ENCODE measurements at places on chromosomes 5 and 9.

GRCh38 chr9:74431467-74431866 lies 65.7 kb upstream of the RORB start:
- DNase-seq, result no peak

DNA sequence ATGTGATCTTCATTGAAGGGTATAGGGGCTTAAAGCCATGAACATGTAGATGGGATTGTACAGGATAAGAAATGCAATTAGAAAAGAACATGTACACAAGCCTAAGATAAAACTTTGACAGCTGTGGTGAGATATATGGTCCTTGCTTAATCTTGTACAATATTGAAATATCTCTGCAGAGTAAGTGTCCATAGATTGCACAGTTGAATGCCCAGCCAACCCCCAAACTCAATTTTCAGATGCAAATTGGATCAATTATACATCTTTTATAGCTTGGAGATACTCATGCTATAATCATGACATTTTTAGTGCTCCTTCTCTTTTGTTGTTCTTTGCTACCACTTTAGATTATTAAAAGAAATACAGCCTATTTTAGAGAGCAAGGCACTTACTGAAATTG lies 59.5 kb upstream of the CHSY3 start:
- DNase-seq, result no peak

- DNase-seq, result no peak
Measured at GRCh38 chr5:126659805-126660482, 59.2 kb downstream of the PHAX start.

DNA sequence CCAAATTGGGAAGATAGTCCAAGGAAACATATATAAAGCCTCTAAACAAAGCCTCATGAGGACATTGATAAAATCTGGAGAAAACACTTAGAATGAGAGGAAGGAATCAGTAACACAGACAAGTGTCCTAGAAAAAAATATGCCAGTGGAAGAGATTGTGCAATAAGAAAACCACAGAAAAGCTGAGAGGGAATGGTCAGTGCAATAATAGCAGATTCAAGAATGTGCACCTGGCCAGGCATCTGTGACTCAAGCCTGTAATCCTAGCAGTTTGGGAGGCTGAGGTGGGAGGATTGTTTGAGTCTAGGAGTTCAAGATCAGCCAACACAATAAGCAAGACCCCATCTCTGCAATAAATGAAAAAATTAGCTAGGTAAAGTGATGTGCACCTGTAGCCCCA lies 691.2 kb upstream of the CDH6 start:
- no peak for DNase-seq

GRCh38 chr5:3186736-3187405 lies 408.8 kb upstream of the IRX1 start:
- DNase-seq, result no peak

- DNase-seq, result no peak
Measured at GRCh38 chr9:137978262-137978714, 100.7 kb downstream of the CACNA1B start.

GRCh38 chr9:108217431-108218349 lies 638.1 kb downstream of the ACTL7B start:
- DNase-seq, result no peak

DNA sequence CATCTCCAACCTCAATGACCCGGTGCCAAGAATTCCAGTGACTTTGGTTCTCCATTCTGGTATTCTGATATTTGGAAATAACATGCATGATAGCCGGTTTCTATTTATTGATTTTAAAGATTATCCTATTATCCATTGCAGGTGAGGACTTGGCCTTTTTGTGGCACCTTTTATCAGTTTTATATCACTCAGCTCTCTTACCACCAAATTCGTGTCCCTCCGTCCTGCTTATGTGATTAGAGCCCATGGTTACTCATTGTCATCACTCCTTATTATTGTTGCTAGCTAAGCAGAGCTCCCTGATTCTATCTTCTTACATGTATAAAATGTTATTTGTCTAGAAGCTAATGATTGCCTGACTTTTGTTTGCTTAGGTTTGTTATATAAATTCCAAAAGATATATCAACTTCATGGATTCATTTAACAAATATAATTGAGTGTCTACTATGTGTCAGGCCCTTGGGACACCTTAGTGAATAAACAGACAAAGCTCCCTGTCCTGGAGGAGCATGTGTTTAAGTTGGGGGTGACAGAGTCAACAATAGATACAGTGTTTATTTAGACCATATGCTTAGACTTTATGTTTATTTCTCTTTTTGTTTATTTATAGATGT lies 138.2 kb downstream of the ADAMTS16 start:
- DNase-seq, result no peak

DNA sequence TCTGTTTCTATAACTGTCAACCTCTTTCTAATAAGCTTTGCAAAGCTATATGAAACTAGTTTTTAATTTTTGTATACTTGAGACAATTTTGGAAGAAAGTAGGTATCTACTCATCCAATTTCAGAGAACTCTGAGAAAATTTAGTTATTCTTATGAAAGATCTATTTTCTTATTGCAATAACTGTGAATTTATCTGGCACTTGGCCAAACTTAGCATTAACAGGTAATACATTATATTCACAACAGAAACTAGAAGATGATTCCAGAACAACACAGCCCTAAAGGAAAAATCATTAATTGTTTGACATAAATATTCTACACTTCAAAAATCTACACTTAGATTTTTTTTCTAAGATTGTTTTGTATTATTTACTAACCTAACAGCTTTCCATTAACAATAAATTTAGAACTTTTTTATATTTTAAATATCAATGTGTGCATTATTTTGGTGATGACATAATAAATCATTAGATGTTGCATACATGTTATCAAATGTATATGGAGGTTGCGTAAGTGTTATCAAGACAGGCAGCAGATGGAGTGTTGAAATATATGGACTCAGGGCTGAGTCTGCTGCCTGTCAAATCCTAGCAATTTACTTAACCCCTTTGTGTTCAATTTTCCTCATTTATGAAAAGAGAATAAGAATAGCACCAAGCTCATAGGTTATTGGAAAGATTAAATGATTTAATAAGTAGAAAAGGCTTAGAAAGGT lies 141.8 kb downstream of the MUSK start:
- no peak for DNase-seq

DNA sequence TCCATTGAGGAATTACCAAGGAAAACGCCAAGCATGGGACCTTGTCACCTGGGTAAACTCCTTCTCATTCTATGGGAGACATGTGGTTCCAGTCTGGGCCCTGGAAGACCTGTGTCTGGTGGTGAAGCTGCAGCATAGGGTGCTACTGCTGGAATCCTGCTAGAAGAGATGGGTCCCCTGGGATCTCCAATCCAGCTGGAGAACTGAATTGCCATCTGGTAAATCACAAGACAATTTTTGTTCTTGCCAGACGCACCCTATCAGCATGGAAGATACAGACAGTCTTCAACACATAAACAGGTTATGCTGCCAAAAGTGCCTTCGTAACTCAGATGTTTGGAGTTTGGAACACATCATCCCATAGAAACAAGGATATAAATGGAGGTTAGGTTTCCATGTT lies 424.0 kb upstream of the BRINP1 start:
- no peak for DNase-seq

- DNase-seq, result no peak
Measured at GRCh38 chr5:141633871-141634561, 2.6 kb downstream of the HDAC3 start.

- DNase-seq, result no peak
Measured at GRCh38 chr5:149486726-149487635, 64.3 kb downstream of the CSNK1A1 start.

Data from GOT3 (cell line).